ENCODE measurements at places on chromosomes 3 and 15. TPM values are rescaled to one million over a fixed set of nuclear protein-coding genes. Genes with fewer than 3 reads are reported as not detected.

MUC13 gene
- total RNA-seq, result not detected

TM6SF1 gene
- 0.36 TPM for total RNA-seq

OIP5 gene
- 0.88 TPM for total RNA-seq

SLC12A1 gene
- total RNA-seq, result not detected

- DNase-seq, result no peak
These were observed 16.9 kb upstream of the RHCG start for GRCh38 chr15:89513284-89513683.

GRCh38 chr3:142502187-142502985, 54.5 kb upstream of the XRN1 start:
- no peak for DNase-seq

DNA sequence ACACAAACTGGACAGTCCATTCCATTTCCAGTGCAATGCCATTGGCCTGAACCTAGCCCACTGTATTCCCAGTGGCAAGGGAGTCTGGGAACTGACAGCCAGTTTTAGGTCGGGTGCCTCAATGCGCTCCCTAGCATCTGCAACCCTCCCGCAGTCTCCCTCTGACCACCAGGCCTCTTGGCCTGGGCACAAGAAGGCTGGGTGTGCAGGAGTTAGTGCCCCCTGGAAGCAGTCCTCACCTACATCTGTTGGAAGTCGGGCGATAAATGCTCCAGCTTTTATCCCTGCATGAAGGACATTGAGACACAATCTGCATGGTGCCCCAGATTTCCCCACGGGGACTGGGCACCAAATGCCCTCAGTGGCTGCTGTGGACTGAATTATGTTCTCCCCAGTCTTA, 12.7 kb downstream of the C3orf22 start:
- peak; percentile 49 for DNase-seq

GRCh38 chr3:63937661-63938651, 25.8 kb upstream of the SCAANT1 start:
- DNase-seq, result no peak

DNA sequence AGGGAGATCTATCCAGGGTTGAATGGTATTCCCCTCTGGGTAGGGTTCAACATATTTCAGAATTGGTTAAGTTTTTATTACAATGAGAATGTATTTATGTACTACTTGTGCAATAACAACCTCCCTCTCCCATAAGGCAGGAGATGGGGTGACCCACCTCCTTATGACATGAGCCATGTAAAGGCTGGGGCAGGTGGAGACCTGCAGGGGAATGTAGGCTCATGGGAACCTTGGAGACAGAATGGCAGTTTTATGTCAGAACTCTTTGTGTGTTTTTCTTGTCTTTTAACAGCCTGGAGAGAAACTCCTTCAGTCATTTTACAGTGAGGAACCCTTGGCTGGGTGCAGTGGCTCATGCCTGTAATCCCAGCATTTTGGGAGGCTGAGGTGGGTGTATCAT, 24.6 kb upstream of the INSYN1 start:
- DNase-seq, result peak; percentile 49

- peak; percentile 62 for DNase-seq
These were observed 45.6 kb downstream of the DLEC1 start for GRCh38 chr3:38084334-38085310.

GRCh38 chr3:99651531-99651930, 13.1 kb downstream of the COL8A1 start:
- no peak for DNase-seq

DNA sequence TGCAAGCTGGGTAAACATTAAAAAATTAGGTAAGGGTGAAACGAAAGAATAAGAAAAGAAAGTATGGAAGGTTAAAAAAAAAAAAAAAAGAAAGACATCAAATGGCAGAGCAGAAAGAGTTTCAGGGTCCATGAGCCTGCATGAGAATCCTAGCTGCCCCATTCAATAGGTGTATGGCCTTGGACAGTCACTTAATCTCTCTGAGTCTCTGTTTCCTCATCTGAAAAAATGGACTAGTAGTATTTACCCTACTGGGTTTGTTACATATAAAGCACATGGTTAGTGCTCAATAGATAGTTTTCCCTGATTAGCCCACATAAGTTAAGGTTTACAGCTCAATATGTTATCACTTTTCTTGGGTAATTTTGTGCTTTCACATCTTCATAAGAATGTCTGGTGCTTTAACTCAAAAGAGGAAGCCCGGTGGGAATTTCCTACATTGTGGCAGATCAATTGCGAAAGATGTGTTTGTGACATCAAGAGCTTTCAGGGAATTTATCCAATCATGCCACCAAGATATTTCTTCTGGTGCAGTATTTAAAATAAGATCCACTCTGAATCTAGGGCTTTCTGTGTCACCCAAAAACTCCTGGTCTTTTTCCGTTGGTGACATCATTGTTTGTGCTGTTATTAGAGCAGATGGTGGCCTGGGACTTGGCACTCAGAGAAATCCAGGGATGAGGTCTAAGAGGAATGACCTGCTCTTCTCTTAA, 57.2 kb upstream of the UBE2E1 start:
- no peak for DNase-seq

DNA sequence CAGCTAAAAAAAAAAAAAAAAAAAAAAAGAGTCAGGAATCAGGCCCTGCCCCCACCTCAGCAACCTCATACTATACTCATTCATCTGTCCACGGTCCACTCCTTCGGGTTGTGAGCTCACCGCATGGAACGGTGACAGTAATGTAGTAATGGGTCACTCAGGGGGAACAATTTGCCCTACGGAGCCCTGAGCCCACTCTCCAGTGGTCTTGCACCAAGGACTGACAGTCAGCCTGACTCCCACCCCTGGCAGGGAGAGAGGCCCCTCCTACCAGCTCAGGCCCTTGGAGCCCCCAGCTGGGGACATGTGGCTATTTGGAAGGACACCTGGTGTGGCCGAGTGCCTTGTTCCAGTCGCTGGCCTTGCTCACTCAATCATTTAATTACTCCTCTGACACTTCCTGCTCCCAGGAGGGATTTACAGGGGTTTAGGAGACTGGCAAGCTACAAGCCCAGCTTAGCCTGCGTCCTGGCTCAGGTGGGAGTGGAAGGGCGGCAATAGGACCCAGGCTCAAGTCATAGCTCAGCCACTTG, 19.9 kb upstream of the CACNA2D2 start:
- no peak for DNase-seq

GRCh38 chr15:96270581-96271172, 59.8 kb upstream of the NR2F2 start:
- DNase-seq, result no peak

DNA sequence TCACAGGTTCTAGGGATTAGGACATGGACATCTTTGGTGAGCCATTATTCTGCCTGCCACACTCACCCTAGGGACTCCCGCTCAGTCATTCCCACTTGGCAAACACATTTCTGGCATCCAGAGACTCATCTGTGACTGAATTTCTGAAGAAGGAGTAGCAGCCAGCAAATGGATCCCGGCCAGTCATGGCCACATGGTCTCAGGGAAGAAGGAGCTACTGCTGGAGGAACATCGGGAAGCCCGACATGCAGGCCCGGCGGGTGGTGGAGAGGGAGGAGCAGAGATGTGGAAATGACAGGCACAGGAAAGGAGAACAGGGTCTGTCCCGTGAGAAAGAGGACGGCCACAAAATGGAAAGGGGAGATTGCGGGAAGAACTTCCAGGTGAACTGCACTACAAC, 65.4 kb downstream of the SEMA5B start:
- no peak for DNase-seq

DNA sequence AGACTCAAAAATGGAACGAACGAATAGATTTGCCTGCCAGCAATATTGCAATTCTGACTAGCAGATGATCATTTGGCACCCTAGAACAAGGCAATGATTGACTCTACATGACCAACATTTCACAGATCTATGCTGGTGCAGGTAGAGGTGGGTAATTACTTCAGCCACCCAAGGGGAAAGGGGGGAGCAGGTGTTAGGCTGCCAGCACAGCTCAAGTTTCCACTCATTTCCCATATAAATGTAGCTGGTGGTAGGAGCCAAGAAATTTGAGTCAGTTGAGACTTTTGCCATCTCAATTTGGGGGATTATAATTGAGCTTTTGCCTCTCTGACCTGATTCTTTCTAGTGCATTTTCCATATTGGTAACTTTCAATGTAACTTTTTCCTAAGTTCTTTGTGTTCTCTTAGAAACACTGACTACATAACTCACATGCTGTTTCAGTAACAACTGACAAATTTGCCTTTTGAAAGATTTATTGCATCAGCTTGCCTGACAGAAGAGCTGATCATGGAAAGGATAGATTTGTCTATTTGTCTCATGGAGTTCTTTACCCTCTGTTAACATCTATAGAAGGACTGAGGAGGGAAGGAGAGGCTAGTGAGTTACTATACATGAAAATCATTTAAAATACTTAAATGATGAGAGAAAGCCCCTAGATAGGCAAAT, 902.5 kb downstream of the ZPLD1 start:
- DNase-seq, result no peak

DNA sequence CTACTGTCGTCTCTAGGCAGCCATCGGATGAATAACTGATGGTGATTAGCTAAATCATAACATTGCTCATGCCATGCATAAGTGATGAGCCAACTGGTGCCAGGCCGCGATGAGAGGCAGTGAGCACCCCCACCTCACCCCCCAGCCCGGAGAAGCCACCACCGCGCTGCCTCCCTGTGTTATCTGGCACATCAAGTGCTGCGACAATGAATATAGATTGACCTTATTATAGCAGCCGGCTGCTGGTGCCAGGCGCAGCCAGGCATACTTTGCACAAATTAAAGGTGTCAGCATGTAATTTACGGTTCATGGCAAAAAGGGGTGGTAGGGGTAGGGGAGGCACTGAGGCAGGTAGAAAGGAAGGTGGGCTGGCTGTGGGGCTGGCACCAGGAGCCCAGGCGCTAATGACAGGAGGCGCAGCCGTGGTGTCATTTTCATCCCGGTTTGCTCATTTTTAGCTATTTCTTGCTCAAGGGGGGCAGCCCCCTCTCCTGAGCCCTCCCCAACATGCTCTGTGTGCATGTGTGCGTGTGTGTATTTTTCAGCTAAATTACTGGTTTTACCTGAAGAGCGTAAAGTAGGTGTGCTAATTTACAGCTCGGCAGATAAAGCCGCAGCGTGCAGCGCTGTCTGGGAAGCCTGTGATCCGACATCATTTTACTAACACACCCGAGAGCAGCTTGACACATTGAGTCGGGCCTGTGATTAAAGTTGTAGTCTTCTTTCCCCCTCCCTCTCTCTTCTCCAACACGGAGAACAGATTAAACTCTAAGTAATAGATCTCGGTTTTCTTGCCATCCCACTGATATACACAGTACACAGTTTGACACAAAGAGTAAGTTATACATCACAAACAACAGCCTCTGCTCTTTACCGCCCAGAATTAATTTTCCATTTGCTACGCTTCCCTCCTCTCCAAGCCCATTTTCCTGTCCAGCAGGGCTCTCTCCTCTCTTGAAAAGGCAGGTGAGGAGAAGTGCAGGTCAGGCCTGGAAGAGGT, 212.3 kb downstream of the RPLP1 start:
- DNase-seq, result no peak

All from osteoblast (primary cell).